Keratinocyte (primary cell): ENCODE measurements at places on chromosomes 3 and 15. TPM values are rescaled to one million over a fixed set of nuclear protein-coding genes. Genes with fewer than 3 reads are reported as not detected.

The TMEM44 gene
- polyA plus RNA-seq: 13.3 to 19.1 TPM (median 16.6 TPM) in 3 replicates

The LINS1 gene
- polyA plus RNA-seq: 12.9 to 19.4 TPM (median 14.9 TPM) in 3 replicates

The MME gene
- 1.1 to 10.8 TPM (median 2.0 TPM) in 3 replicates for polyA plus RNA-seq

The ZPLD1 gene
- 1.6 to 3.4 TPM (median 2.1 TPM) in 3 replicates for polyA plus RNA-seq

DNA sequence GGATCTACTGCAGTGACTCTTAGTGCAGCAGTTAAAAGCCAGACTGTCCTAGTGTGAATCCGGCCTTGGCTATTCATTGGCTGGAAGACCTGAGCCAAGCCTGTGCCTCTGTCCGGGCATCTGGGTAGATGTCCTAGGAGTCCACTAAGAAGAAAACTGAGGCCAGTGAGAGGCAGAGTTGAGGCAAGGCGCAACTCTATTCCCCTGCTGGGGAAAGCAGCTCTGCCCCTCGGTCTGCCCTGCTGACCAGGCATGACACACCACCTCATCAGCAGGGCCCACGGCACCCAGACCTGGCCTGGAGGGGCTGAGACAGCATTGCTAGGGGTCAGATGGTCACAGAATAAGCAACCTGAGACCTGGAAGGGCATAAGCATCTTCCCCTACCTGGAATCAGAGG, 46.7 kb upstream of the ABHD2 start:
- DNase-seq: no peak

GRCh38 chr15:96869122-96869521, 538.6 kb downstream of the NR2F2 start:
- DNase-seq: no peak

GRCh38 chr3:116417151-116417550, 28.1 kb downstream of the LSAMP start:
- no peak for DNase-seq

DNA sequence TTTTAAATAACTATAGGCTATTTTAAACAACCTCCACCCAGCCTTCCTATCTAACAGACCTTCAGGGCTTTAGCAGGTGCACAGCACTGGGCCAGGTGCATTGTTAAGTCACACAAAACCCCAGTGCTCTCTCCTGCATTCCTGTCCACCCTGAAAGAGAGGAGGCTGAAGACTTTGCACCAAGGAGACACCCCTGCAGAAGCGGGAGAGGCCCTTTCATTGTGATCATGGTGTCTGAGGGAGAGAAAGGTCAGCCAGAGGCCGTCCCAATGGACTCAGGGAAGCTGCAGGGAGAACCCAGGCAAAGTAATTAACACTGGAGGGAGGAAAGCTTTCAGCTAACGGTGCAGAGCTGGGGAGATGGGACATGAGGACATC, 5.2 kb downstream of the LRIG1 start:
- no peak for DNase-seq

DNA sequence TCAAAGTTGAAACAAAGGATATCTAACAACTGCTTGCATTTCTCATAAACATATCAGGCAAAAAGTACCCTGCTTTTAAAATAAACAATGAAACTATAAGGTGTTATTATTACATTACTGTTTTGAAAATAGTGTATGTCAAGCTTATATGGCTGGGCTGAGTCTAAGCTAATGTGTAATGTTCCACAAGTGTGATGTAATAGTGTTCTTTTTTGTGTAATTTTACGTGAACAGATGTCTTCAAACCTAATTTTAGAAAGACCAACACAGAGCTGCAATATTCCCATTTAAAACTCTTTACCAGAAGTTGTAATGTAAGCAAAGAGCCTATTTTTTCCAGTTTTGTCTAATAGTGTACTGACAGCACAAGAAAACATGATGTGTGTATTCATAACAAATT, 34.0 kb downstream of the MINDY2 start:
- DNase-seq: no peak

DNA sequence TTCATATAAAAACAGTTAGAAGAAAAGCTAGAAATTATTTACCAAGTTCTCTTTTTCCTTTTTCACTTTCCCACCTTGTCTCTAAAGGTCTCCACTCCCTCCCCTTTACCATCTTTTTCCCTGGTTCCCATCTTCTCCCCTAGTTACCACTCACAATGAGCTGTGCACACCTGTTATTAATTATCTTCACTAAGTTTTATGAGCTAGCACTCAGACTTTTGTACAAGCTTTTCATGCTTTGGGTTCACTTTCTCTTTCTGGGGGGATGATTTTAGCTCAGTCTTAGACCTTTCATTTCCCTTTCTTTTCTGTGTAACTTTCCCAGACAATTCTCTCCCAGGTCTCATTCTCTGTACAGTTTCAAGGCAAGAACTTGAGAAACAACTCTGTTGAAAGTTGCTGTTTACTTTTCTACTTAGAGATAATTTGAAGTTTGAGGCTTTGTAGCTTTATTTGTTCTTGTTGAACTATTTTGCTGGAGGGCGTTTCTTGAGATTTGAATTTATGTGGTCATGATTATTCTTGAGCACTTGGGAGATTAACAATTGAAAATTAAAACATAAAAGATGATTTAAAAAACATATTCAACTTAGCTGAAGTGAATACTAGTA, 24.0 kb upstream of the AADAC start:
- DNase-seq: no peak

- DNase-seq: no peak
Observed at GRCh38 chr15:55197362-55197705, 593 bp upstream of the RSL24D1 start.

DNA sequence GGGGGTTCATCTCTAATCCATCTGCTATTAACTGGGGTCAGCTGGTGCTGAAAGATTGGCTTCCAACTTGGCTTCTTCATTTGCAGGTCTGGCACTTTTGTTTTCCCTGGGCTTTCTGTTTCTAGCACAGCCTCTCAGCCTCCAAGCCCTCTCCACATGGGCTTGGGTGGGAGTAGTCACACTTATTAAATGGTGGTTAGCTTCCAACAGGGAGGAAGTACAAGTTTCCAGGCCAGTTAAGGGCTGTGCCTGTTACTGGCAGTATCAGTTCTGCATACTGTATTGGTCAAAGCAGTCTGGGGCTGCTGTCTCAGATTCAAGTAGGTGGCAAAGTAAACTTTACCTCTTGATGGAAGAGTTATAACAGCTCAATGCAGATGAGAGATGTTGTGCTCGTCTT, 627.1 kb upstream of the CCDC54 start:
- no peak for DNase-seq
